ENCODE measurements at places on chromosomes 7 and 10.
A peak's percentile ranks its signal among the peaks of the same experiment; 100 is the strongest.

- DNase-seq: no peak
These were observed 249.8 kb upstream of the VSTM2A start for GRCh38 chr7:54292171-54292925.

DNA sequence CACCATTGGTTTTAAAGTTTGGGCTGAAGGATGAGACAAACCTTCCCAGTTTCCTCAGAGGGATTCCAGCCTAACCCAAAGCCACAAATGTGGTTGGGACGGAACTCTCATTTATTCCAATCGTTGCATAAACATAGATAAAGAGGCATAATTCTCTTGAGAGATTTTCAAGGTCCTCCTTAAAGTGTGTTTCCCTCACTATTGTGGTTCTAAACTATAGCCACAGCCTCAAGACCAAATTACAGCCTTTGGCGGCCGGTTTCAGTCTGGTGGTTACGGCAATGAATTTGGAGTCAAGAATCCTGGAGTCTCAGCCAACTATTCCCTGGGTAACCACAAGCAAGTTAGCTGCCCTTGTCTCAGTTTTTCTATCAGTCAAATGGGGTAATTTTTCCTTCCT lies 42.6 kb downstream of the SEM1 start:
- DNase-seq: no peak

GRCh38 chr10:27890971-27891370 lies 107.9 kb downstream of the ODAD2 start:
- no peak for DNase-seq

DNA sequence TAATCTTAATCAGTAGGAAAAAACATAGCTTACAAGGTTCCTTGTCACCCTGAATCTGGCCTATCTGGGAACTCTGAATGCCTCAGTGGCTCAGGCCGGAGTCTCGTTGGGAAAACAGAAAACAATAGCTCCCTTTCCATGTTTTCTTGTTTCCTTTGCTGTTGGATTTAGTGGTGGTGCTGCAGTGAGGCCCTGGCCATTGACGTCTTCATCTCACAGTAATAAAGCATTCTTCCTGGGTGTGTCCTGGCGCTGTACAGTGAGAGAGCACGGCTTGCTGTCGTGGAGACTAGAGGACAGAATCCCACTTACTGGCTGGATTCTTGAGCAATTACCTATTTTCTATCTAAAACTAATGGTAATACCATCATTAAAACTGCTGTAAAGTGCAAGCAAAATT lies 1.3 kb upstream of the SPOCK2 start:
- no peak for DNase-seq

- DNase-seq: no peak
These were observed 44.4 kb upstream of the TOMM7 start for GRCh38 chr7:22867003-22867402.

GRCh38 chr7:126801733-126802132 lies 451.0 kb downstream of the GRM8 start:
- DNase-seq: no peak

DNA sequence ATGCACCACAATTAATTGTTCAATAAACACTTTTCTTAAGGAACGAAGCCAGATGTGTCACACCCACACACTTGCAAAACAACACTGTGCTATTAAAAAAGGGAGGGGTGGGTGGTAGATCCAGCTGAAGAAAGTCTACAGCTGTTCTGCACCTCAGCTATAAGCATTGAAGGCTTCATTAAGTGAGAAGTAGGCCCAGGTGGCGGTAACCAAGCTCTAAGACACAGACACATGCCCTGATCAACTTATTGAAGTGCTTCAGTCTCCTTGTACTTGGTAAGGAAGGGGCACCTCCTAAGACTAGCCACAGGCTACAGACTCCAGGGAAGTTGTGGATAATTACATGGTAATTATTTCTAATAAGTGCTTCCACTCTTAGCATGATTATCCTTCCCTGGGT lies 4.5 kb upstream of the CPVL start:
- DNase-seq: no peak

DNA sequence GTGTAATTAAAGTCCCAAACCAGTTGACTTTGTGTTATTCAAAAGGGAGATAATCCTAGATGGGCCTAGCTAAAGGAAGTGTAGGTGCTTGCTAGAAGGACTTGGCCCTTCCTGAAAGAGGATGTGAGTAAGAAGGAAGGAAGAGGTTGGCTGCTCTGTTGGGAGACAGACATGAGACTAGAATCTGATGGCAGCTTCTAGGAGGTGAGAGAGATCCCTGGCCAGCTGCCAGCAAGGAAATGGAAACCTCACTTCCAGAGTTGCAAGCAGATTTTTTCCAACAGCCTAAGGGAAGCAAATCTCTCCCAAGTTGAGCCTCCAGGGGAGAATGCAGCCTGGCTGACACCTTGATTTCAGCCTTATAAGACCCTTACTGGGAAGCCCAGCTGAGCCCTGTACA lies 368.4 kb upstream of the ZMIZ1 start:
- DNase-seq: peak; percentile 4

GRCh38 chr7:79877874-79878465 lies 256.7 kb upstream of the GNAI1 start:
- no peak for DNase-seq

DNA sequence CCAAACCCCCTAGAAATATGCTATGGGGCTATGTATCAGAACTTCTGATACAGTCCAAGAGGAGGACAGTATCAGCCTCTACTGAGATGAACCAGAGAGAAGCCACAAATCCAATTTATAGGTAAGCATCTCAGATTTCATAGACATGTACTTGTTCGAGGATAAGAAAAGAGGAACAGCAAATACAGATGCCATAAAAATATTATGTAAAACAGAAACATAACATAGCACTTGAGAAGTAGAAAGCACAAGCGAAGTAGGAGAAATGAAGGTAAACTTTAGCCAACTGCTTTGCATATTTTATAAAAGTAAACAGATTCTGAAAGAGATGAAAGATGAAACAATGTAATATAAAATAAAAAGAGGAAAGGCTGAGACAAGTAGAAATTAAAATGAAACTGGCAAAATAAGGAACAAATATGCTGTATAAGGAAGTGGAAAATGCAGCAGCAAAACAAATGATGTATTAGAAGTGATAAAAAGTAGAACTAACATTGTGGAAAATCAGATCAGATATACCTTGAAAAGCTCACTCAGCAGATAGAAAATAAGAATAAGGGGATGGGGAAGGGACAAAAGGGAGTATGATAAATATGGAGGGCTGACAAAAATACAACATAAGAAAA lies 135.1 kb downstream of the SKAP2 start:
- no peak for DNase-seq

- no peak for DNase-seq
These were observed 5.1 kb upstream of the ZRANB1 start for GRCh38 chr10:124936813-124937212.

DNA sequence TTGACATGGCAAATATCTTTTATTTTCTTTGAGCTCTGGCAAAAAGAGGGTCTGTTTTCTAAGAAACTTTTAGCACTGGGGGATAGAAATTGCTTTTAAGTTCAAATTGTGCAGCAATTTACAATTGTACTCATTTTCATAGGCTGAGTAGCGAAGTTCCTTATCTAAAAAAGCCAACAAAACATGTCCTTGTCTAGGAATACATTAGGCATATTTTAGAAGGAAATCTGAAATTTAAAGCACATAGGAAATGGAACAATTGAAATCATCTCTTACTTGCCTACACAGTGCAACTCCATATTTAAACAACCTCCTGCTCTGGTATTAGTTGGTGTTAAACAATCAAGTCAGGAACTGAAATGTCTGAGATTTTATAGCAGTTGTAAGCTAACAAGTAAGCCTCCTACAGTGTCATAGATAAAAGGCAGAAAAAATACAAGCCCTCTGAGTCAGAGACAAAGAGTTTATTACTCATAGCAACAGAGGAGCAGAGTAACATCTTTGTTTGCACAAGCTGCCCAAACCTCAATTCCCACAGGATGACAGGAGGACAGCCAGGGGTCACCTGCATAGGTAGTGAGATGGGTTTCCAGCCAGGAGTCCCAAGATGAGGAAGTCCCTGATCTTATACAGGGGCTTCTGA lies 280.2 kb upstream of the HGF start:
- DNase-seq: no peak

DNA sequence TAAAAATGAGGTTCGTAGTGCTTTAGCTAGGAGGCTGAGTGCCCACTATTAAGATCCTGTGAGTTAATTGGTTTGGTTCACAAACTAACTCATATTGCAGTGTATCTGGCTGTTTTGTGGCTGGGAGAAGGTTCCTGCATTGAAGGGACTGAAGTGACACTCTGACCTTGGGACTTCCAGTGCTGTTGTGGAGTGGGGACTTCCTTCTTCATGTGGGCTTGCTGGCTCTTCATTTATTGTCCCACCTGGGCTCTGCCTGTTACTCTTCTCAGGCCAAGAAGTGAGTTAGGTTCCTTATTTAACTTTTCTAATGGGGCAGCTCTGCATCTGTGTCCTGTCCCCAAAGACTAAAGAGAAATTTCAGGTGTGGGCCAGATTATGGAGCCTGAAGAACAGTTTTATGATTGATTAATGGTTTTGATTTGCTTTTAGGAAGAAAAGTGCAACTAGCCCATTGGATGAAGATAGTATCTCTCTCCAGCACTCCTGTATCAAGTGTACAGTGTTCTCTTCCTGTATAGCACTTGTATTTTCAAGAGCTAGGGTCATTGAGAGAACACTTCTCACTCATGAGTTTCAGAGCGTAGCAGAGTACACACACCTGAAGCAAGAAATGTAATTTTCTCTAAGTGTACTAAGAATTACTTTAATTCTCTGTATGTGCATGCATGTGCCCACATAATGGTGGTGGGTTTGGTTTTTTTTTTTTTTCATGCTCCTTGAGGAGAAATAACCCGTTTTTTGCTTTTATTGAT lies 54.8 kb downstream of the AUTS2 start:
- DNase-seq: no peak

GRCh38 chr7:40329601-40330153 lies 194.9 kb downstream of the SUGCT start:
- no peak for DNase-seq

DNA sequence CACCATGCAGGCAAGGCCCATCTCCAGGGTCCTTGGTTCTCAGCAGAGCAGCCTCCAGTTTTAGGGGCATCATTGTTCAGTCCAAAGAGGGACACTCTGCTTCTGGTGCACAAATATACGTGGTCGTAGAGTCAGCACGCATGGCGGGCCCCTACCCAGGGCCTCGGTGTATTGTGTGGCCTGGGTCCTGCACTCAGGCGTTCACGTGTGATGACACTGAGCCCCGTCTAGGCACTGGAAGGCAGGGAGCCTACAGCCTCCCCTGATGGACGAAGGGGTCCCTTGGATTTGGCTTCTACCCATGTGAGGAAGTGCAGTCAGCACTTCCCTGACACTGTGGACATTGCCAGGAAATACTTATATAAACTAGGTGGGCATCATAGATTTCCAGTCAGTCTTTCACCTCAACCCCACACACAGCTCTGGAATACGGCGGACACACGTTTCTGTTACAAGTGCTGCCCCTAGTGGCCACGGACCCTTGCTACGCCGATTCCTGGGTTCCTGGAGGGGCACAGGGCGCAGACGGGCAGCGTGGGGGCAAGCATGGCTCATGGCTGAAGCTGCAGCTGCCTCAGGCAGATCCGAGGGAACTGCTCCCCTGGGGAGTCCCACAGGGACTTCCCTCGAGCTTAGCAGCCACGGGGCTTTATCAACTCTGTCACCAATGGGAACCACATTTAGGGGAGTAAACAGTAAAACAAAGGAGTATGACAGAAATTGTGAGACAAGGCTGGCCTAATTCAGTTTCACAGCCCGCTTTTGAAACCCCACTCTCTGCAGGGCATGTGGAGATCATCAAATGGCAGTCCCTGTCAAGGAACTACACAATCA lies 25.4 kb downstream of the AIFM2 start:
- DNase-seq: no peak

DNA sequence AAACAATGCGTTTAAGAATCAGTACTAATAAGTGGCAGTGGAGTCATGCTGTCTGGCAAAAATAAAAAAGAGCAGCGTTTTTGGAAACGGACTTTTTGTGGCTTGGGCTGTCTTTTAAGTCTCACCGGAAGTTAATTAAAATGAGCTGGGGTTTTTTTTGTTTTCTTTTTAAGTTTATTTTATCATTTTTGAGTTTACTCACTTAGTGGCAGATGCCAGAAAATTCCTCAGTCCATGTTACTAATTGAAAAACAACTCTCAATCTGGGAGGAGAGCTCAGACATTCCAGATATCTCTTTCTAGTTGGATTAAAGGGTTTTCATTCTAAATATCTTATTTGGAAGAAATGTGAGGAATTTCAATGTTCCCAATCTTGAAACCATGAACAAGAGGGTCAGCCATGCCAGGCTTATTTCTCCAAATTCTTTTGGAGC lies 133.8 kb upstream of the AGR3 start:
- no peak for DNase-seq

DNA sequence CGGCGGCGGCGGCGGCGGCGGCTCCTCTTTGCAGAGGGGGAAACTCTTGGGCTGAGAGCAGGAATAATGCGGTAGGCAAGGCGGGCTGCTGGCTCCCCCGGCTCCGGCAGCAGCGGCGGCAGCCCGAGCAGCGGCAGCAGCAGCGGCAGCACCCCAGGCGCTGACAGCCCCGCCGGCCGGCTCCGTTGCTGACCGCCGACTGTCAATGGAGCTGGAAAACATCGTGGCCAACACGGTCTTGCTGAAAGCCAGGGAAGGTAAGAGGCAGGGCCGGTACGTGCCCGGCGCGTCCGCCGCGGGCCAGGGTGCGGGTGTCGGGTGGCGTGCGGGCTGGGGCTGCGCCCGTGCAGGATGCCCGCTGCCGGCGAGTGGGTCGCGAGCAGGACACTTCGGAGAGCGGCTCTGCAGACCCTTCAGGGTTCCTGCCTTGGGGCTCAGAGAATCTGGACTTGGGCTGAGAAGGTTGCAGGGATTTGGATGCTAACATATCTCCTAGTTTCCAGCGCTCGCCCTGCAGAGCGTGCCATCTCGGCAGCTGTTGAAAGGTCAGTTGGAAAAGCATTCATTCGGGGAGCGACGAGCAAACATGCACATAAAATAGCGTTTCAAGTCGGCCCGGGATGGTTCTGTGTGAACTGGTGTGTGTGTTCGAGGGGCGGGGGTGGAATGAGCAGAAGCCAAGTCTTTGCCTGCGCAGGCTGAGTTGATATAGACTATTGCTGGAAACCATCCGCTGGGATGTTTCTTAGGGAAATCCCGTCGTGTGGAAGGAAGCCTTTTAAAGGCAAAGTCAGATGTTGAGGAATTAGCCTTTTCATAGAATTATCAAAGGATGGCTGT lies 562 bp downstream of the GRK5 start:
- peak; percentile 35 for DNase-seq

GRCh38 chr10:113643183-113643582 lies 20.7 kb downstream of the NRAP start:
- DNase-seq: no peak

DNA sequence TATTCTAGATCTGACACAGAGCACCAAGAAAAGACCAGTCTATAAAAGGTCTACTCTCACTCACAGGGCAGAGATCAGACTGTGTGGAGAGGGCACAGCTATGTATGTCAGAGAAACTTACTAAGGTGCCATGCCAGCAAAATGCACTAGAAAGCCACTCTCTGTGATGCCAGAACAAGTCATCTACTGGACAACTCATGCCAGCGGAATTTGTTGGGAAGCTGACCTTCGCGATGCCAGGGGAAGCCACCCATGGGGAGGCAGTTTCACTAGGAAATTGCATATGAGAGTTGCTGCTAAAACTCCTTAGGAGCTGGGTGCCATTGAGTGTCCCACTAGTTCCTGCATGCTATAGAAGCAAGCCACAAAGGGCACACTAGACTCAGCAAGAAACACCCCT lies 58.5 kb downstream of the MICU1 start:
- no peak for DNase-seq
